ENCODE measurements at places on chromosomes 7 and 10.

DNA sequence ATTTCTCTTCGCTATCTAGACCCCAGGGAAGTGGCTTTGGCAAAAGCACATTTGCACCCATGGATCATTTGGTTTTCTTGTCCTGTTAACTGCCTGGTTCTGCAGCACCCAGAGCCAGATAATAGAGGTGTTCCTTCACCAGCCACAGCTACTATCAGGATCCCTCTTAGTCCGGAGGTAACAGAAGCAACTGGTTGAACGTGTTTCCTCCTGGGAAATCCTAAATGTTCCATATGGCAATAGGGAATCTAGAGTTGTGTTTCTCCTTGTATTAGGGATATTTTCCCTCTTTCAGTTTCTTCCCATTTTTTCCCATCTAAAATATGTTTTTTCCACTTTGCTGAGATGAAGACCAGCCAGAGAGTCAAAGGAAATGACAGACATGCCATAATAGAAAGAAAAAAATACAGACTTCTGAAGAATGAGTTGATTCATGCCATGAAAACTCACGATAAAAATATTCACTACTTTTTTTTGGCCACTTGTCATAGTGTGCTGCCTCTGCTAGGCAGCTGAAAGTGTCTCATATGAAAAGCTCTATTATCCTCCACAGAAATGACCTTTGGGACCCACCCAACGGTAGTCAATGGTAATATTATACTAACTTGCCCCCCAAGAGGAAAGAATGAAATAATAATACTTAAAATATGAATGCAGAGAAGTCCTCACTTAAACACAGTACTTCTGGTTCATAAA is 472.8 kb downstream of the KCNMA1 start:
- DNase-seq = no peak

- DNase-seq = no peak
Measured at GRCh38 chr7:105001652-105002184, 12.3 kb upstream of the KMT2E start.

DNA sequence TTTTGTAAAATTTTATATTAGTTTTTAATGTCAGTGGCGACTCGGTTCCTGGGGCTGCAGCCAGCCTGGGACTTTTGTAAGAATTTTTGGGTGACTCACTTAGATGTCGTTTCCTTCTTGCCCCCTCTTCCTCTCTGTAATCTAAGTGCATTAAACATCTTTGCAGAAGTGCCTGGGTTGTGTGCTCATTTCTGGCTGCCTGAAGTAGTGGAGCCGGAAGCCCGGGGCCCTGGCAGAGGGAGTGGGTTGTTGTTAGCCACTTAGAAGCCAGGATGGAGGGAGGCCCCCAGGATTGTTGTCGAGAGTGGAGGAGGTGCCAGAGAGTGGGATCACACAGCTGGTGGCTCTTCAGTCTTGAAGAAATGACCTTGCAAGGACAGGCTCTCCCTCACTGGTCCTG is 11.0 kb upstream of the TRIM8 start:
- DNase-seq = peak; percentile 16

- no peak for DNase-seq
Measured at GRCh38 chr7:87874066-87874465, 2.1 kb downstream of the SLC25A40 start.

- no peak for DNase-seq
Measured at GRCh38 chr7:70458745-70459144, 673.2 kb upstream of the GALNT17 start.
